ENCODE measurements at places on chromosomes 11 and 22.

DNA sequence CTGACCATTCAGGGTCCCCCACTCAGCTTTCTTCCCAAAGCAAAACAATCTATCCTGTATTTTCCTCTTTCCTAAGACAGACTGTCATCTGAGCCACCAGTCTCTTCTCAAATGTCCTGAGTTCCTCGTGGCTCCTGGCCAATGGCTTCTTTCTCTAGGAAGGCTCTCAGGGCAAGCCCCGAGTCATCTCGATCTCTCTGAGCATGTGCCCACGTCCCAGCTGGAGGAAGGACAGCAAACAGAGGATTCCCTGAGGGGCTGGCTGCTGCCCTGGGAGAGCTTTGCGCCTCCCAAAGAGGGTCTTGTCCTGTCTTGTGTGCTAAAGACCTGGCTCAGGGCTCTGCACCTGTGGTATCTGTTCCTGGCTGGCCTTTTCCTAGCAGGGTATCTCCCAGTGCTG lies 8.3 kb downstream of the SLC37A2 start:
- DNase-seq, result no peak

GRCh38 chr11:126636911-126637794 lies 281.7 kb downstream of the ST3GAL4 start:
- DNase-seq, result no peak

DNA sequence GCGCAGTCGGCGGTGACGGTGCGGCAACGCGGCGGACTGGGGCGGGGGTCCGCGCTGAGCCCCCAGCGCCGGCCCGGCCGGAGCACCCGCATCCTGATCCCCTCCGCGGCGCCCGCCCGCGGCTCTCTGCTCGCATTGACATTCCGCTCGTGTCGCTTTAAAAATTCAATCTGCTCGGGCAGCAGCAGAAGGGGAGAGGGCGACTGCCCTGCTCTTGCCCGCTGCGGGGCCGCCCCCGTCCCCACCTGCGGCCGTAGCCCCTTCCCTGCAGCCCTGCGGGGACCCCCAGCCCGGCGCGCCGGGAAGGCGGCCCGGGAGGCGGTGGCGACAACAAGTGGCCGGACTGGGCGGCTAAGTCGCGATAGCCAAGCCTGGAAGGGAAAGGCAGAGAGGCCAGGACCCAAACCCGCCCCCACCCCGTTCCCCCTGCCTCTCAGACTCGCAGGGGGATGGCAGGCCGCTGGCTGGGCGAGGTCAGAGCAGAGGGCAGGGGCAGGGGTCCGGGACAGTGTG lies 1.1 kb downstream of the CABP7 start:
- no peak for DNase-seq

GRCh38 chr11:41879214-41879613 lies 419.8 kb upstream of the LRRC4C start:
- no peak for DNase-seq

- no peak for DNase-seq
Observed at GRCh38 chr11:10405865-10406592, 49.0 kb upstream of the AMPD3 start.

GRCh38 chr22:32448980-32449379 lies 15.3 kb downstream of the BPIFC start:
- DNase-seq, result no peak

DNA sequence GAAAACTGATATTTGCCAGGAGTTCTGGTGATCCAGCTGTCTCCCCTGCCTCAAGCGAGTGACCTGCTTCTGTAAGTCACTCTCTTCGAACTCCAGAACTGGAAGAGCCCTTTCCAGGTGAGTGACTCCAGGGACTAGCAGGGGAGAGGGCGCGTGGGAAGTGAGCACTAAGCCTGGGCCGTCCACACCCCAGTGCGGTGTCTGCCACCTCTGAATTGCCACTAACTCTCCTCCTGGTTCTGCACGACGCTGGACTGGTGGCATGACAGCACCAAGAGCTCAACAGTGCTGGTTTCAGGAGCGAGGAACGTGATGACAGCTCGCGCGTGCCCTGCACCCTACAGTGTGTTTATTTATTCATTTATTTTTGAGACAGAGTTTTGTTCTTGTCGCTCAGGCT lies 22.9 kb downstream of the KIAA0930 start:
- no peak for DNase-seq

DNA sequence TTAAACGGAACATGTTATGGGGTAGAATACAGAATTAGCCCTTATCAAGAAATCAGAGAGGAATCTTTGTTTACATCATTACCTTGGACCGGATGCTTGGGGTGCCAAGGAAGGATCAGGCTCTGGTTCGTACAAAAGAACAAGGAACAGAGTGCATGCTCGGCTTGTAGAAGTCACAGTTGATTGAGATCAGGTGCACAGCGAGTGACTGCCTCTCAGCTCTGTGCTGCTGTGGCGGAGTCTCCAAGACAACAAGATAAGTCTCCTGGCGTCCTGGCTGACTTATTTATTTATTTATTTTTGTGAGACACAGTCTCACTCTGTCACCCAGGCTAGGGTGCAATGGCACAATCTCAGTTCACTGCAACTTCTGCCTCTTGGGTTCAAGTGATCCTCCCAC lies 31.8 kb downstream of the GLB1L2 start:
- DNase-seq, result no peak
